ENCODE measurements at places on chromosomes 2 and 18.

- no peak for DNase-seq
These were observed 14.6 kb downstream of the CLASP1 start for GRCh38 chr2:121634354-121635307.

DNA sequence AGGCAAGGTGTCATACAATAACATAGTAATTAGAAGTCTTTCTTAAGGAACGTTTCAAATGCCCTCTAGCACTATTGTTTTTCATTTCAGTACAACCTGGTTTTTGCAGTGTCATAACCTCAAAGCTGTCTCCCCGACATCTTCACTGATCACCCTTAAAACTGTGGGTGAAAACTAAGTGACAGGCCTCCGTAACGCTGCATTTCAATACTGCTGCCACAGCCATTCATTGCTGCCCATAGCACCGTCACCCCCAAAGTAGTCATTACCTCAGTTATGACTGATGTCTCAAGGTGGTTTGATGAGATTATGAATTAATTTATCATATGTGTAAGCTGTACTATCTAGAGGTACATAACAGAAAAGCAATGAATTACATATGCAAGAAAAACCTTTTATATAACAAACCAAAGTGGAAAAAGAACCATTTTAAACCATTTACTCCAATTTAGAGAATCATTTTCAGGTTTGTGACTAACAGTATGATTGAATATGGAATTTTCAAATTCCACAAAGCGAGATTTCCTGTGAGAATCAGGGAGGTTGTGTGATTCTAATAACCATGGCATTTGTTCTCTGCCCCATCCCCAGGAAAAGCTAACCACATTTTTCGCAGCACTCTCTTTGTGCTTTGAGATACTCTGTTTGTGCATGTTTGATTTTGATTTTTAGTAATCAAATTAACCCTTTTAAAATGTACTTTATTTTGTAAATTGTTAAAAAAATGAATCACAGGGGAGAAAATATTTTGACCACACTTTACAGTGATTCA lies 263.0 kb downstream of the PTGR3 start:
- DNase-seq, result no peak

- no peak for DNase-seq
These were observed 4.6 kb downstream of the CXCR4 start for GRCh38 chr2:136113209-136113971.

- DNase-seq, result no peak
These were observed 27.2 kb upstream of the BBS5 start for GRCh38 chr2:169452080-169452479.

DNA sequence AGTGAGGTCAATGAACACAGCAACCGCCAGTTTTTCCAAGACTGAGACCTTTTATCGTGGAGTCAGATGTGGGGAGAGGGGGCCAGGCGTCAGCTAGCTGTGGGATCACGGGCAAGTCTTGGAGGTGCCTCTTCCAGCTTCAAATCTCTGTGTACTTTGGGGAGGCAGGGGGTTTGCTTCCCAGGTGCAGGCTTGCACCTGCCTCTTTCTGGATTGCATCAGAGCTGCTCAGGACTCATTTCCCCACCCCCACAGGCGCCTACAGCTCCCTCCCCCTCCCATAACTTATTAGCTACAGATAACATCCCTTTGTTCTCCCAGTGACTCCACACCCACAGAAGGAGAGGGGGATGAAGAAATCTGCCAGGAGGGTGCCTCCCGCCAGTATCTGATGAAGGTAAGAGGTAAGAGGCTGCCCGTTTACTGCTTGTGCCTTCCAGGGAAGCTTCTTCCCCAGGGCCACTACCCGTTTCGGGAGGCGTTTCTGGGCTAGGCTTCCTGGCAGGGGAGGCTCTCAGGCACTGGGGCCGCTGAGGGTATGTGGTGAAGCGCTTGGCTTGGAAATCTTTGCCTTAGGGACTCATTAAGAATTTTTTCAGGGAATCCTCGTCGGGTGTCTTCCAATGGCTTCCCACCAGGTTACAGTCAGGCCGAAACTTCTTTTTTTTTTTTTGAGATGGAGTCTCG lies 18.8 kb upstream of the MRPL33 start:
- DNase-seq, result no peak

DNA sequence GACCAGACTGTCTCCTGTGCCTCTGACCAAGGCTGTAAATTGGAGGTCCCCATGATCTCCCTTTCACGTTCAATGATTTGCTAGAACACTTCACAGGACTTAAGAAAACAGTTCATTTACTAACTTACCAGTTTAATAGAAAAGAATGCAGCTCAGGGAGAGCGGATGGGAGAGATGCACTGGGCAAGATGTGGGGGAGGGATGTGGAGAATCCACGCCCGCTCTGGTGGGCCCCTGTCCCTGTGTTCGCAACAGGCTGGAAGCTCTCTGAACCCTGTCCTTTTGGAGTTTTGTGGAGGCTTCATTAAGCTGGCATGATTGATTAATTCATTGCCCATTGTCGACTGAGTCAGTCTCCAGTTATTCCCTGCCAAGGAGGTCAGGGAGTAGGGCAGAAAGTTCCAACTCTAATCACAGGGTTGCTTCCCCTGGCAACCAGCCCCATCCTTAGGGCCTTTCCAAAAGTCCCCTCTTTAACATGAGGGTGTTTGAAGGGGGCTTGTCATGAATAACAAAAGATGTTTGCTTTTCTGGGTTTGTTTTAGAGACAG lies 257.1 kb downstream of the ACKR3 start:
- no peak for DNase-seq

GRCh38 chr2:25955869-25956535 lies 26.3 kb downstream of the KIF3C start:
- DNase-seq, result no peak

- no peak for DNase-seq
These were observed 379.3 kb upstream of the PKDCC start for GRCh38 chr2:41668529-41668928.

DNA sequence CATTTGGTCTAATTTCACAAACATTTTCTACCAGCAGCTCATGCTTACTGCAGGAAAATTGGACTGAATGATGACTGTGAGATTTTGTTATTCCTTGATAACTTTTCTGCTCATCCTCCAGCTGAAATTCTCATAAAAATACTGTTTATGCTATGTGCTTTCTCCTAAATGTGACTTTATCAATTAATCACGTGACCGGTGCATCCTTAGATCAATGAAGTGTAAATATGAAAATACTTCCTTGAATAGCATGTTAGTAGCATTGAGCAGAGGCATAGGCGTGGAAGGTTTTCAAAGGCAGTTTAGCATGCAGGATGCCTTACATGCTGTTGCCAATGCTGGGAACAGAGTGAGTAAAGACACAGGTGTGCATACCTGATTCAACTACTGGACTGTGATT lies 1002.5 kb downstream of the CBLN2 start:
- DNase-seq, result no peak

- DNase-seq, result no peak
These were observed 1.3 kb downstream of the IGFBP2 start for GRCh38 chr2:216634370-216635148.

DNA sequence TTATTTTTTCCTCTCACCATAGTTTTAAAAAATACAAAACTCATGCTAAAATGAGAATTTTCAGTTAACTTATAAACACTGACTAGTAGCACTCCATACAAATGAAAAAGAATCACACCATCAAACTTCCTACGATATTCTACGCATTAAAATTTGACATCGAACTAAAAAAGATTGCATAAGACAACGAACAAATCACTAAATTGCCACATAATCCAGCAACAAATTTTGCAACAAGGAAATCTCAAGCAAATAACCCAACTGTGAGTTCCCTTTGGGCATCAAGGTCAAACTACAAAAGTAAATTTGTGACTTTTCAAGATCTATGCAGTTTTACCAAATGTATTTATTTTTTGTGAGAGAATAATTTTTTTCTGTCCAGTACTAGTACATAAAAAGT lies 1.5 kb downstream of the MAP3K2 start:
- DNase-seq, result no peak

GRCh38 chr2:239264492-239264837 lies 136.4 kb downstream of the HDAC4 start:
- no peak for DNase-seq

DNA sequence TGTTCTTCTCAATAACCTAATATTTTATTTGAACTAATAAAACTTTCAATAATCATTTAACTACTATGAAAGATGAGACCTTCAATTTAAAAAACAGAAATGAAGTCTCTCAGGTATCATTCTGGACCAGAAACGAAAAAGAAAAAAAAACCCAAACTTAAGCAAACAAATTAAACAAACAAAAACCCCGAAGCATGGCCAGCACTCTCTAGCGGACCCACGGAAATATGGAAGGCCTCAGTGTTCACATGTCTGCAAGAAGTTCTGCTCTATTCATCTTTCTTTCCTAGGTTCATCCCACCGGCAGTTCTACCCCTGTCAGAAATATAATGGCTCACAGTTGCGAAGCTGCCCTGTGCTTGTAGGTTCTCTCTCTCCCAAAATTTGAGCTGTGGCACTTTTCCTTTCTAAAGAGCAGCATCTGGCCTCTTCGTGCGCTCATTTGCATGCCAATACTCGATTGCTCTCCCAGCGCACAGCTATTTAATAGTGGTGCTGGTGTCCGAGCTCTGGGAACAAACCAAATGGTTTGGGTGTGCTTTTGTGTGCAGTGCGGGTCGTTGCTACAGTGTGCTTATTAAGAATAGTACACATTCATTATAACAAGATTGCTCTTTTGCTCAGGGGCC lies 129.0 kb upstream of the ZEB2 start:
- DNase-seq, result no peak

DNA sequence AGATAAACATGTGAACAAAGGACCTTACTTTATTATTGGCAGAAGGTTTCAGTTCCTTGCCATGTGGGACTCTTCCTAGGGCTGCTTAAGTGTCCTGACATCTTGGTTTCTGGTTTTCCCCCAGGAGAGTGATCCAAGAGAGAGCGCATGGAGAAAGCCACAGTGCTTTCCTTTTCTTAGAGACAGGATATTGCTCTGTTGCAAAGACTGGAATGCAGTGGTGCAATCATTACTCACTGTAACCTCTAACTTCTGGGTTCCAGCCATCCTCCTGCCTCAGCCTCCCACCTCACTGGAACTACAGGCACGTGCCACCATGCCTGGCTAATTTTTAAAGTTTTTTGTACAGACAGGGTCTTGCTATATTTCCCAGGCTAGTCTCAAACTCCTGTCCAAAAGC lies 38.1 kb upstream of the TCF7L1 start:
- no peak for DNase-seq

Measured in activated naive CD4-positive, alpha-beta T cell treated with Interleukin-2 at 50 U/mL for 16 hours (primary cell).